ENCODE measurements at places on chromosomes 6 and 20.

- peak; percentile 61 for DNase-seq
Observed at GRCh38 chr6:118748311-118749062, 97.1 kb upstream of the CEP85L start.

GRCh38 chr6:30836431-30836866 lies 47.9 kb upstream of the DDR1 start:
- no peak for DNase-seq

DNA sequence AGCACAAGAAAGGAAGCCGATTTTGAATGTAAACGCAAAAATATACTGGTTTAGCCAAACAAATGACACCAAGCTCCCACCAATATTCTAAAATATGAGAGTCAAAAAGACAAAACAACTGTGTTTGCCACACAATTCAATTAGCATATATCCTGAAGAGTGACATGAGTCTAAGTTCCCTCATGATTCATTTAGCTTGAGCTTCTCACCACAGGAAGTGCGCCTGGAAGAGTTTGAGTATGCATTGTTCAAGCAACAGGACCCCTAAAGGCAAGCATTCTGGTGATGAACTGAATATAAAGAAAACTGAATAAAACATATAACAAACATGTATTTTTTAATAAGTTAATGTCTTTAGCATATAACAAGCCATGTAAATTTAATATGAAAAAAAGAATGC lies 115.2 kb upstream of the RUNX2 start:
- no peak for DNase-seq

- no peak for DNase-seq
Observed at GRCh38 chr6:15894973-15895725, 232.3 kb upstream of the DTNBP1 start.

GRCh38 chr20:63129991-63130657 lies 85.8 kb downstream of the YTHDF1 start:
- DNase-seq: no peak

GRCh38 chr20:41580350-41580749 lies 37.8 kb downstream of the CHD6 start:
- no peak for DNase-seq

DNA sequence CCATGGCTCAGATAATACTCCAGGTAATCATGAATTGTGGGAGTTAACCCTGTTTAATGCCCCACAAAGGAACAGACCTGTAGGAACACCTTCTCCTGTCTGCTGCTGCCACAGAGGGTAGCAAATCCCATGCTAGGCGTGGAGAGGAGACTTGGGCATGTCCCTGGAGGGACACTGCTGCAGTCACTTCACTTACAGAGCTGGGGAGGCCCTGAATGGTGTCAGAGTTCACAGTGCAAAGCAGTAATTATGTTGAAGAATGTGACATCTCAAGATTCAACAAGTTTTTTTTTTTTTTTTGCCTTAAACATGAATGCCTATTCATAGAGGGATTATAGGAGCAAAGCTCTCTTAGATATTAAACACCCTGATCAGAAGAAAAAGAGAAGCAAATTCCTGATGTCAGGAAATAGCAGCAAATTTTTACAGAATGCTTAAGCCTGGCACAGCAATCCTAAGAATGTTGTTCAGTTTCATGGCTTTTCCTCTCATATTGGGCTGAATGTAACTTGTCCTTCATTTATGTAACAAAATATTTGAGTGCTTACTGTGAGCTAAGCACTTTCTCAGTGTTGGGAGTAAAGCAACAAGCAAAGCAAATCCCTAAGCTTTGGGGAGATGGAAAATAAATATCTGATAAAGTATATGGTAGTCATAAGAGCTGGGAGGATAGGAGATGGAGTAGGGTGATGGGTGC lies 45.0 kb downstream of the CARMIL1 start:
- no peak for DNase-seq

DNA sequence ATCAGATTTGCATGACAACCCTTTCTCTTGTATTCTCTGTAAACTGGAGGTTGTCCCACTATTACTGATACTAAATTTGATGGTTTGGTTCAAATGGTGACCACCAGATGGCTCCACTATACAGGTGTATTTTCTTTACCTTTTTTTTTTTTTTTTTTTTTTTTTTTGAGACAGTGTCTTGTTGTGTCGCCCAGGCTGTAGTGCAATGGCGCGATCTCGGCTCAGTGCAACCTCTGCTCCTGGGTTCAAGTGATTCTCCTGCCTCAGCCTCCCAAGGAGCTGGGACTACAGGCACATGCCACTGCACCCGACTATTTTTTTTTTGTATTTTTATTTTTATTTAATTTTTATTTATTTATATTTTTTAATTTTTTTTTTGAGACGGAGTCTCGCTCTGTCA lies 6.6 kb upstream of the WTAP start:
- DNase-seq: no peak

GRCh38 chr6:94862112-94862511 lies 715.2 kb upstream of the MANEA start:
- DNase-seq: no peak

DNA sequence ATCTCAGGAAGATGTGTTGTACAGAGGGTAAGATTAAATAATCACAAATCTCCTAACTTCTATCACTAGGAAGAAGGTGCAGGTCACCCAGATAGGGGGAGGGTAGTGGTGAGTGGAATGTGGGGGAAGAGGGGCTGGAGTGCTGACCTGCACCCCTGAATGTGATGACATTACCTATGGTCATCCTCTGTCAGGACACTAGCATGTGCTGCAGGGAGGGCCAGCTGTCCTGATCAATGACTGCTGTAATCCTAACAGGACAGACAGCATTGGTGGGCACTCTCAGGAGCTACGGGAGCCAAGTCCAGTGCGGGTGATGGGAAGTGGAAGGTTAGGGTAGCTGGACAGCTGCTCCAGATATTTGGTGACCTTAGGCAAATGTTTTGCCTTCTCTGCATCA lies 45.2 kb upstream of the CST5 start:
- no peak for DNase-seq

- DNase-seq: no peak
Observed at GRCh38 chr6:87200469-87201175, 45.3 kb downstream of the ZNF292 start.

DNA sequence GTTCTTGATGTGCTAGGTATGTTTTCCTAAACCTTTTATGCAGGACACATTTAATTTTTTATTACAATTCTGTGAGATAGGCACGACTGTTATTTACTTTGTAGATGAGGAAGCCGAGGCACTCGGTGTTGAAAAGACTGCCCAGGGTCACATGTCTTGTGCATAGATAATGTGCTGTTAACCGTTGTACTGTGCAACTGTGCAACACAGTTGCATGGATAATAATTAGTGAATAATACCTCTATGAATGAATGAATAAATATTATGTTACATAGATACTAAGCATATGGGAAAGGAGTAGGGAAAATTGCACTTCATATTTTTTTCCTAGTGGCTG lies 60.3 kb upstream of the DEK start:
- DNase-seq: no peak

GRCh38 chr6:36934901-36935300 lies 19.6 kb upstream of the PI16 start:
- DNase-seq: no peak

DNA sequence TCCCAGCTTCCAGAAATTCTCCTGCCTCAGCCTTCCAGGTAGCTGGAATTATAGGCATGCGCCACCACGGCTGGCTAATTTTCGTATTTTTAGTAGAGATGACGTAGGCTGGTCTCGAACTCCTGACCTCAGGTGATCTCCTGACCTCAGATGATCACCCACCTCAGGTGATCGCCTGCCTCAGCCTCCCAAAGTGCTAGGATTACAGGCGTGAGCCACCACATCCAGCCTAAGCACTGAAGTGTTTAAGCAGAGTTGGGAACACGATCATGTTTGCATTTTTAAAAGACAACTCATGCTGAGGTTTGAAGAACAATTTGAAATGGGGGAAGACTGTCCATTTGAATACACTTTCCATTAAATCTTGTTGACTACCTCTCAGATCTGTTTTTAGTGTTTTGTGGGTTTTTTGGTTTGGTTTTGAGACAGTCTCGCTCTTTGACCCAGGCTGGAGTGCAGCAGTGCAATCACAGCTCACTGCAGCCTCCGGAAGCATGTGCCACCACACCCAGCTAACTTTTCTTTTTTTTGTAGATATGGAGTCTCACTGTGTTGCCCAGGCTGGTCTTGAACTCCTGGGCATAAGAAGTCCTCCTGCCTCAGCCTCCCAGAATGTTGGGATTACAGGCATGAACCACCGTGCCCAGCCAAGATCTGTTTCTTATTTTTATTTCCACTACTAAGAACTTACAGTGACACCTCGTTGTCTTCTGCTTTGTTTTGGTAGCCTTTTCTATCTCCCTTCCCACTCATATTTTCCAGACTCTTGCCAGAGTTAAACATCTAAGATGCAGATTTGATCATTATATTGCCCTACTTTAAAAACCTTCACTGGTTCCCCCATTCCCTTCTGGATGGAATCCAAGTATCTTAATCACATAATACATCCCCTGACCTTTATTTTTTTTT lies 5.5 kb downstream of the CASP8AP2 start:
- DNase-seq: no peak

- DNase-seq: no peak
Observed at GRCh38 chr20:39302312-39302711, 340.2 kb downstream of the DHX35 start.

DNA sequence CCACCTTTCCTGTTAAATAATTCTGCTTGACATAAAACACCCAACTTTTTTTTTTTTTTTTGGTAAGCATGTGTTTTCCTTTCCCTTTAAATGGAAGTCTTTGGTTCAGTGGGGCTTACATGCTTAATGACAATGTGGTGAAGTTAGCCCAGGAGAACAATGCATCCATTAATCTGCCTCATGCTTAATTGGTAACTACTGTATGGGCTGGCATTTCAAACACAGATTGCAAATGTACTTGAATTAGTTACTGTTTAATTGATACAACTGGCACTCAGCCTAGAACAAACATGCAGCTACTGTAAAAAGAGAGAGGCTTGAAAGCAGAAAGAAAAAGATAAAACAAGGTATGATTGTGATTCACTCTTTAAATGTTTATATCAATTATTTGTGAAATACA lies 483.6 kb upstream of the NOX3 start:
- peak; percentile 33 for DNase-seq

DNA sequence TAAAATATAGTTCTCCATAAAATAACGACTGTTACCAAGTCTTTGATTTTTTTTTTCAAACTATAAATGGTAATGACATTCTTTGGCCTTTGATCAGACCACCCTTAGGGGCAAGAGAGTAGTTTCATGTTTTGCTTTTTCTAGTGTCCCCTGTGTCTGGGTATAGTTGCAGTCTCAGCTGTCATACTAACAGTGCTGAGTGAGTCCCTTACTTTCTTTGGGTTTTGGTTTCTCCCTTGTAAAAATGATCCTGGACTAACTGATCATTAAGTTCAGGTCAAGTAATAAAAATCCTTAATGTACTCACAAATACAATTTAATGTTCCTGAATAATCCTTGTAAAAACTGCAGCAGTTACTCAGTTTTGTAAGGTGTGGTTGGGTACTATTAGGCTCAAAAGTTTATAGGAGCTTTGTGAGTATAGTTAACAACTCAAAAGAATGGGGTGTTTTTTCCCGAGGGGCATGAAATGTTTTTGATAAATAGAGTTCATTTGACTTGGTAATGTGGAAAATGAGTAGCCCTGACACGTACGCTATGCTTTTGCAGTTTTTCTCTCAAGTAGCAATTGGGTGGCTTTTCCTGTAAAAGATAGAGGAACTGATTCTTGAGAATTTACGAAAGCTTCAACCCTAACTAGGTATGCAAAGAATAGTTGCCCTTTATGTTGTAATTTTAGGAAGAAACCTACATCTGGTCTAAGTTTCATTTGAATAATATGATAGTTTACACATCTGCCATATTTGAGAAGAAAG lies 6.2 kb downstream of the PTPN1 start:
- DNase-seq: no peak

GRCh38 chr6:90370493-90370959 lies 73.9 kb upstream of the BACH2 start:
- DNase-seq: no peak

DNA sequence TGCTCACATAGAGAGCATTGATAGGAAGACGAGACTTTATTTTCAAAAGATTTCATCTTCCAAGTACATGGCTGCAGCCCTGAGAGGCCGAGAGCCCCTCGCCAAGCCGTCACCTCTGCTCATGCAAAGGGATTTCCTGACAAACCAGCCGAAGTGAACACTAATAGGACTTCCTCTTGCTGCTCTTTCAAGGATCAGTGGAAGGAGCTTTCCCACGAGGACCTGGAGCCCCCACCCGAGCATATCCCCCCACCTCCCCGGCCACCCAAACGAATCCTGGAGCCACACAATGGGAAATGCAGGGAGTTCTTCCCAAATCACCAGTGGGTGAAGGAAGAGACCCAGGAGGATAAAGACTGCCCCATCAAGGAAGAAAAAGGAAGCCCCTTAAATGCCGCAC lies 69.3 kb downstream of the PTPN1 start:
- no peak for DNase-seq

DNA sequence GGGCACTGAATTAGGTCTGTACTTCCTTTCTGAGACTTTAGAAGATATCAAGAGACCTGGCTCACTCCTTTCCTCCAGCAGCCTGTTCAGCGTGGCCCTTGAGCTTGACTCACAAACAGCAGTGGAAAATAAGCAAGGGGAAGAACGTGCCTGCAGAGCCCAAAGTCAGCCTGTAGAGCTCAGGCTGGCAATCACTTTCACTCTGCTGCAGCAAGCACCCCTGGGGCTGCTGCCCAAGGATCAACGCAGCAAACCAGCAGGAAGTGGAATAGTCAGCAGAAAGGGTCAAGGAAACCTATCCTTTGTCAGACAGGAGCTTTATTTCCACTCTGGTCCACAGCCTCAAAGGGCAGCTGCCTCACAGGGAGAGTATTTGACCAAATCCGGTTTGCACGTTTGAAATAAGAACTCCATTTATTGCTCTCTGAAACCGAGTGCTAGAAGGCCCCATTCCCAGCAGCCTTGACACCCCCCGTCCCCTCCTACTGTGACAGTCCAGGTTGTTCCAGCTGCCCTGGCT lies 77.4 kb downstream of the PRDM1 start:
- peak; percentile 52 for DNase-seq

DNA sequence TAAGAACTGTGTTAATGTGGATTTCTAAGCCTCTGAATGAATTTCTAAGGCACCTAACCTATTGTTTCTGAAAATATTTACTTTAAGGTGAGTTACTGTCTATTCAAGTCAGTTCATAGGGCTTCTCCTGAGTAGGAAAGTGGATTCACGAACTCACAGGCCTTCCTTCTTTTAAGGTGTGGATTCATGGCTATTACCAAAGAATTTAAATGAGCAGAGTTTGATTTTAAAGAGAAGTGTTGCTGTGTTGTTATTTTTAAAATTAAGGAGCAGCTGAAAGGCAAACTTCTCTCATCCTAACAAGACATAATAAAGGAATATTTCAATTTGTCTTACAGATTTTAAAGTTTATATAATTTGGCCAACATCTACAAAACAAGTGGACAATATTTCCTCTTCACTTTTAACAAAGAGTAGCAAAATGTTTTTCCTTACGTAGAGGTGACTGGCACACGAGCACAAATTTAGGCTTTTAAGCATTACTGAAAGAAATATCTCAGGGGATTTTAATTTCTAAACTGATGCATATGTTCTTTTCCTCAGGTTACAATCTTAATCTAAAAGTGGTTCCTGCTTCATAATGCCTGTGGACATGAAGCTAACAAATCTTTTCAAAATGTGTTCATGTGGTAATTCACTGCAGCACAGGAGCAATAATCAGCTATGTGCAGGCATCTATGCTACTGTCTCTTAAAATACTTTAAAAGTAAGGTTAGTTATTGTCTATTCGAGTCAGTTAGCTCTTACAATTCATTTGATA lies 602 bp upstream of the TSPYL4 start:
- no peak for DNase-seq

All from retina (tissue), 1 donor.